ENCODE measurements at places on chromosomes 5 and 9.

DNA sequence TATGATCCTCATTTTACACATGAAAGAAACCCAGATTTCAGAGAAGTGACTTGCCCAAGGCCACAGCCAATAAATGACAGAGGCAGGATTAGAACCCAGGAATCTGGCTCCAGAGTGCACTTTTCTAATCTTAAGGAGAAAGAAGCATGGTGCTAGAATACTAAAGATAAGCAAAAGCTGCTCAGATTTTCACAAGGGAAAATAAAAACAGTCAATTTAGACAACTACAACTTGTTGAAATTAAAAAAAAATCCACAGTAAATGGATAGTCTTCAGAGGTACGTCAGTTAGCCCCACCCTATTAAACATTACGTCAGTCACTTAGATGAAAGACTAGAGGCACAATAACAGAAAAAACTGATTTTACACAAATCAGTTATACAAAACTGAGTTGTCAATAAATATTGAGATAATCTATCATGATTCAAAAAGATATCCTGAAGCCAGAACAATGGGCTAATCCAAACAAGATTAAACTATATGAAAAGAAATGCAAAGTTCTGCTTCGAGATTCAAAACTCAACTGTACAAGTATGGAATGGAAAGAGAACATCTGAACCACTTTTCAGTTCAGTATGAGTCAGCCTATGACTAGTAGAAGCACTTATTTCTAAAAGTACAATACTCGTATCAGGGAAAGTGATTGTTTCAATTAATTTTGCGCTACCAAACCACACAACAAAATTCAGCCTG lies 9.3 kb downstream of the TMEM245 start:
- no peaks in the 10 kb centered on the region for H3K36me3 ChIP-seq
- H3K4me1 ChIP-seq, result peaks cover 12% of the 10 kb centered on the region
- H3K27me3 ChIP-seq, result no peaks in the 10 kb centered on the region
- no peak overlapping the region for H3K4me3 ChIP-seq
- peak overlapping the region; percentile 70 for H3K27ac ChIP-seq

- no peak overlapping the region for H3K27ac ChIP-seq
- no peaks in the 10 kb centered on the region for H3K4me1 ChIP-seq
- H3K36me3 ChIP-seq, result no peaks in the 10 kb centered on the region
- no peaks in the 10 kb centered on the region for H3K27me3 ChIP-seq
- H3K4me3 ChIP-seq, result no peak overlapping the region
- no peak for DNase-seq
Measured at GRCh38 chr5:50794812-50795211, 128.4 kb downstream of the PARP8 start.

DNA sequence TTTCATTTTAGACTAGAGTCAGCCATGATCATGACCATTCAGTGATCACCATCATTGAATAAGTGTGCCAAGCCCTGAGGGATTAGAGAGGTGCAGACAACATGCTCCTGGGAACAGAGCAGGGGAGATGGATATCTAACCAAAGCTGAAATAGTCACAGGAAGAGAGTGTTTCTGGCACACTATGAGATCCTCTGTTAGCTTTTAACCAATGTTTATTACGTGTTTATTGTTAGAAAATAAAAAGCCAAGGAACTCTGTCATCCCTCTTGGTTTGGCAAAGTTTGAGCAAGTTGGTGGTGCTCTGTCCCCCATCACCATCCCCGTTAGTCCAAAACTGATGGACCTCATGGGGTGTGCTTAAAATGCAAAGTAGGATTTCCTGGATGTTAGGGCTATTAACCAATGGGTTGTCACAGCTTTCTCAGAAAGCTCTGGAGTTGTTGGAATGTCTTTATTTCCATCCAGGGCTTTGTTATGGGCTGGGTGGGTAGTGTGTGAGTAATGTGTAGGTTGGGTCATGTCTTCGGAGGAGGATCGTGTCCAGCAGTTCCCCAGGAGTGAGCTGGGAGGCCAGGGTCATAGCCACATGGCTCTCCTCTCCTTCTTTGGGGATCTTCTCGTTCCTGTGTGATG lies 34.9 kb downstream of the SLC28A3 start:
- H3K27ac ChIP-seq, result no peak overlapping the region
- no peak overlapping the region for H3K4me3 ChIP-seq
- no peaks in the 10 kb centered on the region for H3K27me3 ChIP-seq
- no peaks in the 10 kb centered on the region for H3K36me3 ChIP-seq
- no peaks in the 10 kb centered on the region for H3K4me1 ChIP-seq
- no peak for DNase-seq

DNA sequence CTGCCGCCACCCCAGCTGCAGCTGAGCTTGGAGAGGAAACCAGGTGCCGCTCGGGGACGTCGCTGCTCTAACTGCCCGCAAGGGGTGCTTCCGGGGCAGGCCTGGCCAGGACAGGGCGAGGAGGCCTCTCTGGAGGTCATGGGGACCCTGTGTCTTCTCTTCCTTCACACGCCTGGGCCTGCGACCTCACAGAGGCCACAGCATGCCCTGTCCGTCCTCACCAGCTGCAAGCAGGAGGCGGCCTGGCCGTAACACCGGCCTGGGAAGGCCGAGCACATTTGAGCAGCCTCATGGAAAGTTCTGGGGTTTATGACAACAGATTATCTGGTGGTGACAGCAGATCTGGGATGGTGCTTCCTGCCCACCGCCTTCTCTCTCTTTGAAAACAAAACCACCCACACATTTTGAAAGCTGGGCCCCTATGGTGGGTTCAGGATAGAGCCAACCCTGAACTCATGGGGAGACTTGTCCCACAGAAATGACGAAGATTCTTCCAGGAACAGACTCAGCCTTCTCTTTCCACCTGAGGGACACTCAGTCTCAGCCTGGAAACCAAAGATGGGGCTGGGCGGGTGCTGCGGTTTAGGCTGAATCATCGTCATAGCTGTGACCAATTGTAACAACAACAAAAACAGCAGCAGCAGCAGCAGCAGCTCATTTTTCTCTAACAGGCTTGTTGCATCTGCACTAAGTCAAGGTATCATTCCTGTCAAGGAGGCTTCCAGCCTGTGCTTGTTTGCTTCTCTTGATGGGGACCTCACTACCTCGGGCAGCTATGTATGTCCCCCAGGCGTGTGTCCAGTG lies 99.6 kb upstream of the RAPGEF1 start:
- H3K27me3 ChIP-seq, result no peaks in the 10 kb centered on the region
- no peak overlapping the region for H3K27ac ChIP-seq
- DNase-seq, result no peak
- H3K4me3 ChIP-seq, result no peak overlapping the region
- no peaks in the 10 kb centered on the region for H3K36me3 ChIP-seq

GRCh38 chr5:142823126-142823525 lies 52.9 kb downstream of the ARHGAP26 start:
- no peaks in the 10 kb centered on the region for H3K36me3 ChIP-seq
- no peaks in the 10 kb centered on the region for H3K27me3 ChIP-seq
- H3K27ac ChIP-seq, result no peak overlapping the region
- H3K4me1 ChIP-seq, result no peaks in the 10 kb centered on the region

- no peaks in the 10 kb centered on the region for H3K36me3 ChIP-seq
- no peak overlapping the region for H3K4me3 ChIP-seq
- H3K27me3 ChIP-seq, result no peaks in the 10 kb centered on the region
Measured at GRCh38 chr5:75951716-75952115, 131.5 kb upstream of the SV2C start.

DNA sequence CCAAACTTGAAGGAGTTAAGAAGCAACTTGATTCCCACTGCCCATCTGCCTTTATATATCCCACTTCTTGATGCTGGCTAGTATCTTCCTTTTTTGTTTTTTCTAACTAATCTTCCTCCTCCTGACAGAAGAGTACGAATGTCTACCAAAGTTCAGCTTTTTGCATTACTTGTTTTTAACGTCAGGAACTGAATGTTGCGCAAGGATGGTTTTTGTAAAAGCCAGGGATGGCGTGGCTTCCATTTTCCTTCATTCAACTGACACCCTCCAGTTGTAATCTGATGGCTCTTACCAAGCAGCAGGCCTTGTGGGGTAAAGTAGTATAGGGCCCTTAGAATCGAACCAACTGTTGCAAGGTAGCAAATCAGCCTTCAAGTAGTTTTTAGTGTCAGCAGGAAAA lies 70.8 kb upstream of the GPR151 start:
- no peak overlapping the region for H3K4me3 ChIP-seq
- H3K27ac ChIP-seq, result no peak overlapping the region
- no peaks in the 10 kb centered on the region for H3K36me3 ChIP-seq
- H3K4me1 ChIP-seq, result no peaks in the 10 kb centered on the region
- DNase-seq, result no peak

GRCh38 chr5:33964132-33964700 lies 20.3 kb downstream of the SLC45A2 start:
- H3K27me3 ChIP-seq, result no peaks in the 10 kb centered on the region
- no peaks in the 10 kb centered on the region for H3K36me3 ChIP-seq
- no peak overlapping the region for H3K27ac ChIP-seq
- DNase-seq, result no peak
- H3K4me1 ChIP-seq, result no peaks in the 10 kb centered on the region

DNA sequence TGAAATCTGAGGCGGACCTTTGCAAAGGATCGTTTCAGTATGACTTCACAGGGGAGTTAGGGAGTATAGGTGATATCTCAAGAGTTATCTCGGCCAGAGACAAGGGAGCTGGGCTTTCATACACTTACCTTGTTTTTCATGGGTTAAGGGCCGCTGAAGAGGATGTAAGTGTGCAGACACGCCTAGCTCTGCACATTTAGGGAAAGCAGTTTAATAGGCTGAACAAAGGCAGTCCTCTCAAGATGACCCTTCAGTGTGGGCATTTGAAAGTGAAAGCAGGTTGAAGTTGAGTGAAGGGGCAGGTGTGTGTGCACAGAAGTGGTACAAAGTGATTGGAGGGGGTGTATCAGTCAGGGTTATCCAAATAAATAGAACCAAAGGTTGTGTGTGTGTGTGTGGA lies 33.1 kb upstream of the PRXL2C start:
- no peak overlapping the region for H3K27ac ChIP-seq
- H3K27me3 ChIP-seq, result no peaks in the 10 kb centered on the region
- H3K4me1 ChIP-seq, result no peaks in the 10 kb centered on the region
- no peak overlapping the region for H3K4me3 ChIP-seq

DNA sequence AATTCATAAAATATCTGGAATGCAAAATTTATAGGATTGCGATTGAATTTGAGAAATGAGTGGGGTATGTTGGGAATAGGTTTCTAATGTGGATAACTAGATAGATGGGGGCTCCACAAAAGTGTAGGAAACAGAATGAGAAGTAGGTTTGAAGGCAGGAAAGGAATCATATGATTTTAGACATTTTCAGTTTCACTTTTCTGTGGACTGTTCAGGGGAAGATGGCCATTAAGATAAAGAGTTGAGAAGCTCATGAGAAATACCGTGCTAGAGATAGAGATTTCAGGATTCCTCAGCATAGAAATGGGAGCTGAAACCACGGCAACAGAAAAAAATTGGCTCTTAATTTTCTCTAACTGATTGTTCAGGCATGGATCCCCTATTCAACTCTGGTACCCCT lies 163.4 kb upstream of the CD180 start:
- no peak overlapping the region for H3K27ac ChIP-seq
- H3K4me1 ChIP-seq, result peaks cover 2% of the 10 kb centered on the region
- no peak overlapping the region for H3K4me3 ChIP-seq
- H3K27me3 ChIP-seq, result no peaks in the 10 kb centered on the region
- H3K36me3 ChIP-seq, result no peaks in the 10 kb centered on the region

- no peaks in the 10 kb centered on the region for H3K4me1 ChIP-seq
- H3K36me3 ChIP-seq, result no peaks in the 10 kb centered on the region
Measured at GRCh38 chr9:127165116-127165515, 42.7 kb upstream of the ANGPTL2 start.

DNA sequence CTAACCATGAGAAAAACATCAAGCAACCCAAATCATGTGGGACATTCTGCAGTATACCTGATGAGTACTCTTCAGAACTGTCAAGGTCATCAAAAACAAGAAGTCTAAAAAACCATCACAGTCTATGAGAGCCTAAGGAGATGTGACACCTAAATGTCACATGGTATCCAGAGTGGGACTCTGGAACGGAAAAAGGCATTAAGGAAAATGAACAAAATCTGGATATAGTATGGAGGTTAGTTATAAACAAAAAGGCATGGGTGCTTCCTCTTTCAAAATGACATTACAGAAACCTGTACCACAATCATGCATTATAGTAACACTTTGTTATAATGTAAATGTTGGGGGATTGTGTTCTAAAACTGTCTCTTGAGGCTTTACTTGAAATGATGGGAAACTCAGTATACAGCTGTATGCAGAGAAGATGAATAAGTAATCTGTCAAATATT lies 47.4 kb downstream of the PRKACG start:
- no peak for DNase-seq
- H3K4me3 ChIP-seq, result no peak overlapping the region
- no peaks in the 10 kb centered on the region for H3K27me3 ChIP-seq
- H3K4me1 ChIP-seq, result no peaks in the 10 kb centered on the region

- peaks cover 22% of the 10 kb centered on the region for H3K4me1 ChIP-seq
- peak; percentile 87 for DNase-seq
- no peaks in the 10 kb centered on the region for H3K36me3 ChIP-seq
- H3K27me3 ChIP-seq, result no peaks in the 10 kb centered on the region
Measured at GRCh38 chr9:127520941-127521918, 69.9 kb downstream of the LRSAM1 start.

- H3K4me3 ChIP-seq, result no peak overlapping the region
- H3K27me3 ChIP-seq, result no peaks in the 10 kb centered on the region
- H3K4me1 ChIP-seq, result no peaks in the 10 kb centered on the region
- H3K27ac ChIP-seq, result no peak overlapping the region
- DNase-seq, result no peak
Measured at GRCh38 chr5:65163698-65164097, 318.0 kb downstream of the ADAMTS6 start.

GRCh38 chr9:130871395-130872062 lies 25.1 kb downstream of the QRFP start:
- no peak overlapping the region for H3K27ac ChIP-seq
- H3K4me3 ChIP-seq, result no peak overlapping the region
- H3K36me3 ChIP-seq, result no peaks in the 10 kb centered on the region
- H3K4me1 ChIP-seq, result peaks cover 10% of the 10 kb centered on the region
- DNase-seq, result no peak
- H3K27me3 ChIP-seq, result no peaks in the 10 kb centered on the region

GRCh38 chr5:170501931-170502330 lies 1.9 kb upstream of the KCNIP1 start:
- H3K27me3 ChIP-seq, result no peaks in the 10 kb centered on the region
- no peak for DNase-seq
- no peak overlapping the region for H3K27ac ChIP-seq
- H3K4me1 ChIP-seq, result no peaks in the 10 kb centered on the region
- no peak overlapping the region for H3K4me3 ChIP-seq
- no peaks in the 10 kb centered on the region for H3K36me3 ChIP-seq

DNA sequence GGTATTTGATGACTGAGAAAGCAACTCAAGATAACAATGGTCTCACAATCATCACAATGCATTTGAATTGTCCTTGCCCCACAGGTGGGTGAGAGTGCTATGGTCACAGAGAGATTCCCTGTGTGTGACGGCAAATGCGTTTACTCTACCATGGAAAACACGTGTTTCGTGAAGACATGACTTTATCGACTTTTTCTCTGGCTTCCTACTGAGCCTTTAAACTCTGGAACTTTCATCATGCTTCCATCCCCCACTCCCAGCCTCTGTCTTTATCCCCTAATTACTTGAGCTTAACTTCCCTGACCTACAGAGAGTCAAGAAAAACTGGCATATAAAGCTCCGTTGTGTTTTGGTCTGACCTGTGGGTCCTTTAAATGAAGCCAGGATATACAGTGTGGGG lies 414.1 kb upstream of the CLINT1 start:
- H3K36me3 ChIP-seq, result no peaks in the 10 kb centered on the region
- H3K27ac ChIP-seq, result no peak overlapping the region
- no peak overlapping the region for H3K4me3 ChIP-seq
- H3K4me1 ChIP-seq, result no peaks in the 10 kb centered on the region
